ENCODE measurements at places on chromosomes 16 and 17.
A peak's percentile ranks its signal among the peaks of the same experiment; 100 is the strongest.

DNA sequence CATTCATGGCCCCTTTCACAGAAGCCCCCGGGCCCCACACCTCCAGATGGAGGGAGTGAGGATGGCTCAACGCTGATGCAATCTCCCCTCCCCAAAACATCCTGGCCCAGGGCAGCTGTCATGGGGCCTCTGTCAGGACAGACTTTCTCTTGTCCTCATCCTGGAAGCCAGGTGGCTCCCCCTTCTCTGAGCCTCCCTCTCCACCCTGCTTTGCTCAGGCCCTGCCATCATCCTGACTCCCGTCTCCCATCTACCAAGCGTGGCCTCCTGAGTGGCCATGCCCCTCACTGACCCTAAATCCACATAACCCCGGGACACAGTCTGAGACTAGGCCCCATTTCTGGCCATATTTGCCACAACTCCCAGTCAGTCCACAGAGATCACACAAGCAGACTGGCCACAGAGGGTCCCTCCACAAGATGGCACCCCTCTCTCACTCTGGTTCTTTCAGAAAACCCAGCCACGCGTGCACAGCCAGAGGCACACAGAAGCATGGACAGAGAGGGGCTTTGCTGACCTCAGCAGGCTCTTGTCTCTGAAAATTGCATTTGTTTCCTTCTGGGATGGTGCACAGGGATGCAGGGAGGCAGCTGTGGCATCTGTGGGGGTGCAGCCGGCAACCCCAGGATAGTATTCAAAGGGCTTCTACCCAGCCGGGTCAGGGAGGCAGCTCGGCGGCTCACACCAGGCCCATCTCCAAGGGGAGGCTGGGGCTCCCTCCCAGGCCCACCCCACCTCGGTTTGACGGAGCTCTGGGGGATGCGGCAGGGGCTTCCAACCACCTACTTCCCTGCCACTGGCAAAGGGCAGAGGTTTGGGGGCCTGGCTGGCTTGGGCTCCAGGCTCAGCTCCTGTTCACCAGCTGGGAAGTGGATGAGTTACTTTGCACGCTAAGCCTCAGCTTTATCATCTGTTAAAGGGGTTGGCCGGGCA lies 16.9 kb downstream of the DOC2B start:
- DNase-seq = peak; percentile 32

- DNase-seq = no peak
These were observed 8.9 kb upstream of the TMEM132E start for GRCh38 chr17:34570506-34570905.

DNA sequence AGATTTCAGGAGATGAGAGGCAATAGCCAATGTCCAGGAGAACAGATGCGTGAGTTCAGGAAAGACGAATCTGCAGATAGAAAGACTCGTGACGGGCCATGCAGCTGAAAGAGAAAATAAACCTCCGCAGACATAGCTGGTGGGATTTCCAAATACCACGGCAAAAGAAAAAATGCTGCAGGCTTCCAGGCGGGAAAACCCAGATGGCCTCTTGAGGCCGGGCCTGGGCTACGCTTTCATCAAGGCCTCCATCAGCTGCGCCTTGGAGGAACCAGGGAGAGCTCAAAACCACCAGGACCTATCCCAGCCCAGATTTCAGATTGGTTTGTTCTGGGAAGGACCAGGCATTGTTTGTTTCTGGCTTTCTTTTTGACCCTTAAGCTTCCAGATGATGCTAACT lies 16.7 kb downstream of the CCDC40 start:
- no peak for DNase-seq

DNA sequence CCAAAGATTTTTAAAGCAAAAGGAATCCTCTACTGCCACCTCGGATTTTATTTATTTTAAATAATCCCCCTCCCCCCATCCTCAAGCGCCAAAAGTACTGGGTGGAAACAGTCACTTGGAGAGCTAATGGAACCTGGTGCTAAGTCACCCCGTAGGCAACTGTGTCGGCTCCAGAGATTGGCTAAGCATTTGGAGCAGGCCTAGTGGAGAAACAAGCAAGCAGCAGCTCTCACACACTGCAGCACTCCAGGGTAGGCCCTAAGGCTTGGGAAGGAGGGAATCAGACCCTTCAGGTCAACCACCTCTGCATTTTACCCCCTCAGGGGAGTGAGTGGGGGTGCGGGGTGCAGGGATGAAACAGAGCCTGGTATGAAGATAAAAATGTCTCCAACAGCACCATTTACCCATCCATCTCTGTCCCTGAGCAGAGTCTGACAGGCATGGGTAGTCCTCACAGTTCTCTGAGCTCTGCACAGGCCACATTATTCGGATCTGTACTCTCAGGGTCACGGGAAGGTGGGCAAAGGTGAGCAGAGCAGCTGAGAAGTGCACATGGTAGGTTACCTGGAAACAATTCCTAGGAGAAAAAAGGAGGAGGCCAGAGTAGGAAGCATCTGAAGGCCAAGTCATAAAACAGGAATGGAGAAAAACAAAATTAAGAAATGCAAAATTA lies 27.2 kb upstream of the STAC2 start:
- no peak for DNase-seq

GRCh38 chr16:83887080-83887479 lies 11.8 kb upstream of the MLYCD start:
- DNase-seq = no peak

GRCh38 chr16:85754413-85754812 lies 3.5 kb upstream of the C16orf74 start:
- DNase-seq = no peak

GRCh38 chr17:38701504-38702165 lies 3.4 kb upstream of the MLLT6 start:
- DNase-seq = peak; percentile 94

GRCh38 chr17:12209632-12210191 lies 189.0 kb downstream of the MAP2K4 start:
- DNase-seq = no peak

- no peak for DNase-seq
These were observed 1.4 kb upstream of the QRICH2 start for GRCh38 chr17:76309461-76309860.

DNA sequence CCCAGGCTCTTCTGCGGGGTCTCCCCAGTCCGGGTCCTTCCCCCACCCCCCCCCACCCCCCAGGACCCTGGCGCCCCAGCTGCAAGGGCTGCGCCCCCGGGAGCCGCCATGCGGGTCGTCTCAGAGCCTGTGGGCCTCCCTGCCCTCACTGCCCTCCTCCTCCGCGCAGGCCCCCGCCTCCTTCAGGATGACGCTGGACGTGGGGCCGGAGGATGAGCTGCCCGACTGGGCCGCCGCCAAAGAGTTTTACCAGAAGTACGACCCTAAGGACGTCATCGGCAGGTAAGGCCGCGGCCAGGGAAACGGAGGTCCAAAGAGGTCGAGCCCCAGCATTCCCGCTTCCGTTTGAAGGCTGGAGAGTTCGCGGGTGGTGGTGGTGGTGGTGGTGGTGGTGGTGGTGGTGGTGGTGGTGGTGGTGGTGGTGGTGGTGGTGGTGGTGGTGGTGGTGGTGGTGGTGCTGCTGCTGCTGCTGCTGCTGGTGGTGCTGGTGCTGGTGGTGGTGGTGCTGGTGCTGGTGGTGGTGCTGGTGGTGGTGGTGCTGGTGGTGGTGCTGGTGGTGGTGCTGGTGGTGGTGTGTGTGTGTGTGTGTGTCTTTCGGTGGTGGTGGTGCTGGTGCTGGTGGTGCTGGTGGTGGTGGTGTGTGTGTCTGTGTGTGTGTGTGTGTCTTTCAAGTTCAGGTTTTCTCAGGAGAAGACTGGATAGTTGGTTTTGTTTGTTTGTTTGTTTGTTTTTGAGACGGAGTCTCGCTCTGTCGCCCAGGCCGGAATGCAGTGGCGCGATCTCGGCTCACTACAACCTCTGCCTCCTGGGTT lies 615 bp downstream of the PHKG2 start:
- DNase-seq = peak; percentile 43

DNA sequence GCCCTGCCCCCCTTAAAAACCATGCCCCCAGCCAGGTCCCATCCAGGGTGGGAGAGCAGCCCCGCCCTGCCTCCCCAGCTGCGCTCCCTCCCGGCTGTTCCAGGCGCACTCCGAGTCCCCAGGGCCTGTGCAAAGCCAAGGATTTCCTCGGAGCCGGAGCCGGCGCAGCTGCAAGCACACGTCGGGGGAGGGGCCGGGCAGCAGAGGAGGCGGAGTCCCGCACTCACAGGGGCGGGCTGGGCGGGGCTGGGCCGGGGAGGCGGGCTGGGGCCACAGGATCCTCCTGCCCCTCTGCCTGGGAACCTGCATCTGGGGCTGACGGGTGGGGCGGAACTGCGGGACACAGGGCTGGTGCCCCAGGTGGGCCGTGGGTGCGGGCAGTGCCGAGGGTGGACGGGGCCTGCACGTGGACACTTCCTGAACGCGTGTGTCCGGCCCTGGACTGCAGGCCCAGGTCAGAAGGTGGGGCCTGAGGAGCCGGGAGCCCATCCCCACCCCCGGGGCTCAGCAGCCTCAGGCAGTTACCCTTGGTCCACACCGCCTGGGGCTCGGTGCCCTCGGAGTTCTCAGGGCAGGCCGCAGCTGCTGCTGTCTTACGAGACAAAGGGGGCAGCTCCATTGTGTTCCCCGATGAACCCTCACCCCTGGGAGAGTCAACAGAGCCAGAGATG lies 24.0 kb upstream of the SSTR5 start:
- peak; percentile 47 for DNase-seq

DNA sequence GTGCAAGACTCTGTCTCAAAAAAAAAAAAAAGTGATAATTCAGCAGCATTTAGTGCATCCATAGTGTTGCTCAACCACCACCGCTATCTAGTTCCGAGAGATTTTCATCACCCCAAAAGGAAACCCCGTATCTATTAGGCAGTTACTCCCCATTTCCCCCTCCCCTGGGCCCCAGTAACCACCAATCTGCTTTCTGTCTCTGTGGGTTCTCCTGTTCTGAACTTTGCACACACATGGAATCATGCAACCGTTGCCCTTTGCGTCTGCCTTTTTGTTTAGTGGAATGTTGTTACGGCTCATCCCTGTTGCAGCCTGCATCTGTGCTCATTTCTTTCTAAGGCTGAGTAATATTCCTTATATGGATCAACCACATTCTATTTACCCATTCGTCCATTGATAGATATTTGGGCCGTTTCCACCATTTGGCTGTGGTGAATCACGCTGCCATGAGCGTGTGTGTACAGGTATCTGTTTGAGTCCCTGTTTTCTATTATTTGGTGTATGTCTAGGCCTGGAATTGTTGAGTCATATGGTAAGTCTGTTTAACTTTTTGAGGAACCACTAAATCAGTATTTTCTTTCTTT lies 8.7 kb upstream of the SYNGR2 start:
- no peak for DNase-seq

- no peak for DNase-seq
These were observed 331.3 kb upstream of the EEF2KMT start for GRCh38 chr16:5428932-5429331.

DNA sequence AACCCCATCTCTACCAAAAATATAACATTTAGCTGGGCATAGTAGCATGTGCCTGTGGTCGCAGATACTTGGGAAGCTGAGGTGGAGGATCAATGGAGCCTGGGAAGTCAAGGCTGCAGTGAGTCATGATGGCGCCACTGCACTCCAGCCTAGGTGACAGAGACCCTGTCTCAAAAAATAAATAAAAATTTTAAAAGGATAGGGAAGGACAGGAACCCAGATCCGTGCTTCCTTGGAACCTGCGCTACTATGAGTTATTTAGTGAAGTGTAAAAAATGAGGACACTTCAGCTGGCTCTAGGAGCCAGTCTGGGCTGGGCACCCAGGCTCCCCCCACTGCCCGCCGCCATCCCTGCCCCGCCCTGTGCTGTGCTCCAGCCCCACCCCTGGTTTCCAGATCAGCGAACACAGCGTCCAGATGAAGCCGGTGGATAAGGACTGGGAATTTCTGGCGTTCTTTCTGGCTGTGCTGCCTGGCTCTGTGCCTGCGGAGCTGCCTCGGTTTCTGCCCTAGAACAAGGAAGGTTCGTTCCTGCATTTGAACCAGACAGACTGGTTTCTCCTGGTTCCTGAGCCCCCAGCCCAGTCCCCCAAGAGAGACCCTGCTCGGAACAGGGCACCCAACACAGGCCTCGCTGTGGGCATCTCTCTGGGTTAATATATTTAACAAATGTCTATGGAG lies 18.5 kb downstream of the PLLP start:
- DNase-seq = no peak

GRCh38 chr16:85948616-85949265 lies 49.8 kb downstream of the IRF8 start:
- DNase-seq = no peak

GRCh38 chr17:57396511-57396921 lies 140.2 kb downstream of the MSI2 start:
- DNase-seq = no peak

- no peak for DNase-seq
These were observed 58.3 kb downstream of the B9D1 start for GRCh38 chr17:19304209-19304608.

- DNase-seq = no peak
These were observed 35.8 kb downstream of the FA2H start for GRCh38 chr16:74738816-74739215.

DNA sequence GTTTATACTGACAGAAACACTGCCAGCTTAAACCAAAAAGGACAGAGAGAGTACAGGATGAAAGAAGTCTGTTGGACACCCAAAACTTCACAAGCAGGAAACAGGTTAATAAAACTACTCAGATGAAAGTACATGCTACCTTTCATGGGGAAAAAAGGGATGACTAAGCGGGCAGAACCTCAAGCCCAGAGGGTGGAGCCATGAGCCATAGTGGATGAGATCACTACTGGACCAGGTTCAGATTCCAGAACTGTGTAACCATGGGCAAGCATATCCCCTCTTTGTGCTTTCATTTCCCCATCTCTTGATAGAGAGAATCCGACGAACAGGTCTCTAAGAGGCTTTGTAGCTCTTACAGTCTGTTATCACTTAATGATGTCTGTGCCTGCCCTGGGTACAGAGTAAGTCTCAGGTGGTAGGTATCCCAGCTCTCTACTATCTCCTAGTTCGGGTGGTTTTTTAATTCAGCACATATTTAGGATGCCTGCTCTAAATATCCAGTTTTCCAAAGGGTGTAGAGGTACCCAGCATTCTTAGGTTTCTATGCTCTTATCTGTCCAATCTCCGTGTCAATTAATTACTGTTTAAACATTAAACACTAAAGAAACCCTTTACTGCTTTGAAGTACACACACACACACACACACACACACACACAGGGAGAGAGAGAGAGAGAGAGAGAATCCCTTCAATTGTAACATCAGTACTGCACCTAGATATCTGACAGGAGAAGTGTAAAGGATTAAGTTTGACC lies 206.7 kb downstream of the ZNF423 start:
- DNase-seq = no peak

DNA sequence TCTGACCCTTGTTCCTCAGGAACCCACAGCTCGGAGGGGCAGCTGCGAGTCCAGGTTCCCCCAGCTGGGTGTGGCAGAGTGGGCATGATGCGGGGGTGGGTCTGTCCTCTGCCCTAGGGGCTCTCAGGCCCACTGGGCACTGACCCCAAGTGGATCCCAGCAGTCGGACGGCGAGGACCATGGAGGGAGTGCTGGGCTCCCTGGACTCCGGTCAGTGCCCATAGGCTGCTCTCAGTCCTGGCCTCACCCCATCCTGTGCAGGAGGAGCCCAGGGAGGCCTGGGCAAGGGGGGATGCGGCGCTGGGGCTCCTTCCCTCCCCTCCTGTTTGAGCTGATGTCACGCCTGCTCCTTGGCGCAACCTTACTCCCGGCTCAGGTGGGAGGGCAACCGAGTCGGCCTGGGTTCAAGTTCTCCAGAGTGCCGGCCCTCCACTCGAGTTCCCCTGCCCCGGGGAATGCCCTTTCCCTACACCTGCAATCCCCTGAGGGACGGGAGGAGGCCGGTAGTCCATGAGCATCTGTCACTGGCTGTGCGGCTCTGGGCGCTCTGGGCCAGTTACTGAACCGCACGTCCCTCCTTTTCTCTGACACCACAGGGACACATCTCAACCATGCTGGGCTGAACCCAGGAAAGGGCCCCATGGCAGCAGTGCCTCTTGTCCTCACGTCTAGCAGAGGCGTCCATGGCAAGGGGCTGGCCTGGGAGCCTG lies 52.6 kb upstream of the ACSF3 start:
- no peak for DNase-seq

- peak; percentile 90 for DNase-seq
These were observed 28.6 kb downstream of the SLC38A8 start for GRCh38 chr16:84013787-84014569.
